ENCODE measurements at places on chromosomes 12 and 14. TPM values are rescaled to one million over a fixed set of nuclear protein-coding genes. Genes with fewer than 3 reads are reported as not detected.

Gene CBX5
- 20.9 TPM for total RNA-seq

GRCh38 chr12:49865782-49866135 lies 22.9 kb upstream of the BCDIN3D start:
- DNase-seq = no peak

- no peak for DNase-seq
Observed at GRCh38 chr12:19710811-19711793, 271.8 kb downstream of the AEBP2 start.

- DNase-seq = no peak
Observed at GRCh38 chr12:129873111-129873832, 30.6 kb downstream of the TMEM132D start.

Gene ANKRD33
- total RNA-seq = not detected

GRCh38 chr12:31393004-31393550 lies 67.1 kb upstream of the SINHCAF start:
- no peak for DNase-seq

GRCh38 chr14:62546862-62547474 lies 498.3 kb downstream of the KCNH5 start:
- DNase-seq = no peak

- no peak for DNase-seq
Observed at GRCh38 chr12:11650286-11651281, 1.1 kb downstream of the ETV6 start.

Gene SLC6A12
- 0.46 TPM for total RNA-seq
